ENCODE measurements at places on chromosomes 1 and 21.
A peak's percentile ranks its signal among the peaks of the same experiment; 100 is the strongest.

- DNase-seq: no peak
Measured at GRCh38 chr1:17919525-17920439, 164.6 kb downstream of the ACTL8 start.

DNA sequence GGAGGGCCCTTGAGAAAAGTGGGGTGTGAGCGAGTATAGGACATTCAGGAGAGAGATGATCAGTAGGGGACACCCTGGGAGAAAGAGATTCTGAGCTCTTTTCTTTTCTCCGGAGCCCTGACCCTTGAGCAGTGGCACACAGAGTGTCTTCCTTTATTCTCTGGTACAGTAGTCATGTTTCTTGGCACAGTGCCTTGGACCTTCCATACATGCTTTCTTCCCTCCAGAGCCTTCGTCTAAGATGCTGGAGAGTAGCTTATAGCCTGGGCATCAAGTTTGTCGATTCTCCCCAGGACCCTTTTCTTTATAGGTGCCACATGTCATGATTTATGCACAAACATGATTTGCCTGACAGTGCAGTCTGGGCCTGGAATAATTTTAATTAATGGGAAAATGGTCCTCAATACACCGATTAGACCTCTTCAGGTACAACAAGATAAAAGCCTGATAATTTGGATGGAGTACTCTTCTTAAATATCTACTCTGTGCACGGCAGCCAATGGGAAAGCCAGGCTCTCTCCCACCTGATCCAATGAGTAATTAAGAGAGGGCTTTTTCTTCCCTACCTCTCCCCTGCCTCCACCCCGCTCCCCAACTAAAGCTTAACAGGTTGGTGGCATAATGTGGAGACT, at the start of gene TBX19:
TSS of gene TBX19 (plus strand) at position 582 of the 632 bp plus-strand sequence. CDS start 214 bp downstream, outside the sequence.
- no peak for DNase-seq

GRCh38 chr1:43443197-43443946, 10.4 kb downstream of the HYI start:
- no peak for DNase-seq

GRCh38 chr1:151820940-151821339, 10.7 kb downstream of the RORC start:
- DNase-seq: no peak

DNA sequence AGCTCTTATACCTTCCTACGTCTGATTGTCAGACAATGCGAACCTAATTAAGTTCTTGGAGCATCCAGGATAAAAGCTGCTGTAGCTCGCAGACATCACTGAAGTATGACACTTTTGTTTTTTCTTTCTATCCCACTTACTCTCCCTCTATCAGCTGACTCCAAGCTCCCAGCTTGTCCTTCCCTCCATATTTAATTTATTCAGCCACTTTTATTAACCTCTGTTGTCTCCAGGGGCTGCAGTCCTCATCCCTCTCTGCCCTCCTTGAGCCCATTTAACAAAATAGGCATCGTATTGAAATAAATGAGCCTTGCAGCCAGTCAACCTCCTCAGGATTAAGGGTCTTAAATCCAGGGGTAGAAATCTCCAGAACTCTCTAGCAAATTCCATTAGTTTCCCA, 7.1 kb downstream of the KIRREL1 start:
- DNase-seq: no peak

DNA sequence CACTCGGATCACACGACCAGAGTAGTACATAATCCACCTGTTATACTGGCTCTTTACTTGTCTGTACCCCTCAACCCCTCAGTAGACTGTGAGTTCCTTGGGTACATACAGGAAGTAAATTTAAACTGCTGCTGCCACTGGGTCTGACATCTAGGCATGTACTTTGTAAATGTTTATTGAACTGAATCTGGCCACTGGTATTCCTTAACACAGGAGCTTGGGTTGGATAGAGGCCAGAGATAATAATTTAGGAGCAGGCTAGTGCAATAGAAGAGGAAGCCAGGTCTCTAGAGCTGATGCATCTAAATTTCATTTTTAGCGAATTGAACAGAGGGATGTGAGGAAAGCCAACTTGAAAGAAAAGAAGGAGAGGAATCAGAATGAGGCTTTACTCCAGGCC, 12.4 kb downstream of the TTC4 start:
- no peak for DNase-seq

DNA sequence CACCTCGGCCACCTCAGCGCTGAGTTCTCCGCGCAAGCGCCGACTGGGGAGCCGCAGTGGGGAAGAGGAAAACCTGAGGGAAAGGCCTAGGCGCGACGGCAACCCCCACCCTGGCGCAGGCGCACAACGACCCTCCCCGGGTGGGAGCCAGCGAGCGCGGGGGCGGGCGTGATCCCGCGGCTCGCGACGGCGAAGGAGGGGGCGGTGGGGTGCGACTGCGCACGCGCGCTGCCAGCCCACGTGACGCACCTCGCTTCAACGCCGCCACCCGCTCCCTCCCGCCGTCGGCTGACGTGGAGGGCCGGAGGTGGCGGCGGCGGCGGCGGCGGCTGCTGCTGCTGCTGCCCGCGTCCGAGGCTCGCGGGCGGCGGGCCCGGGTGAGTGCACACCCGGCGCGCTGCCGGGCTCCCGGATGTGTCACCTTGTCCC, at the start of the genes PIGP and TTC3:
TSS of gene PIGP (minus strand) at position 84 of the 429 bp plus-strand sequence. CDS start 556 bp downstream, outside the sequence.
TSS of gene TTC3 (plus strand) at position 267 of the 429 bp plus-strand sequence. CDS start 14,004 bp downstream, outside the sequence.
- DNase-seq: peak; percentile 96

DNA sequence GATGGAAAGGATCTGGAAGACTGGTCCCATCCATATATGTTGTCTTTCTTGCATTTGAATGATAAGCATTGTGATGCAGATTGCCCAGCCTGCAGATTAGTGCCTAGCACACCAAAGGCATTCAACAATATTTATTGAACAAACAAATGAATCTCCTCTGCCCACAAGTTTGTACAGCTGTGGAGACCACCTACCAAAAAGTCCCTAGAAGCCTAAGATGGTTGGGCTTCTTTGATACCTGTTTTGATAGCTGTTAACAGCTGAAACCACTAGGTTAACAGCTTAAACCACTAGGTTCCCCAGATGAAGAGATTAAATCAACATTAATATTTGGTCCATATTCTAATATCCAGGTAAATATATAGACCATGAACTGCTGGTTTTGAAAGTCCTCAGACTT, 9.8 kb downstream of the DUSP10 start:
- DNase-seq: no peak

- no peak for DNase-seq
Measured at GRCh38 chr1:245880754-245881403, 626.2 kb downstream of the SMYD3 start.

- no peak for DNase-seq
Measured at GRCh38 chr1:52157582-52157981, 15.7 kb downstream of the ZFYVE9 start.

DNA sequence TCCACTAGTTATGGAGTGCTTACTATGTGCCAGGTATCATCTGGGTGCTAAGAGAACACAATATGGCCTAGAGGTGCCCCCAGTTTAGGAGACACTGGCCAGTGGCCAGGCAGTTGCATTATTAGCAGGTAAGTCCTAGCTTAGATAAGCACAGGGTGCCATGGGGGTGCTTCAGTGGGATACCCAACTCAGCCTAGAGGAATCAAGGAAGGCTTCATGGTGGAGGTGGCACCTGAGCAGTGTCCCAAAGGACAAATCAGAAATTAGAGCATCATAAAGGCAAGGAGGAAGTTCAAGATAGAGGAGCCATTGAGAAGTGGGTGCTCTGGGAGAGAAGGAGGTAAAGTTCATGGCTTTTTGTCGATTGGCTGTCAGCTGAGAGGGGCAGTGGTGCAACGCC, 31.9 kb upstream of the PKP1 start:
- DNase-seq: no peak

DNA sequence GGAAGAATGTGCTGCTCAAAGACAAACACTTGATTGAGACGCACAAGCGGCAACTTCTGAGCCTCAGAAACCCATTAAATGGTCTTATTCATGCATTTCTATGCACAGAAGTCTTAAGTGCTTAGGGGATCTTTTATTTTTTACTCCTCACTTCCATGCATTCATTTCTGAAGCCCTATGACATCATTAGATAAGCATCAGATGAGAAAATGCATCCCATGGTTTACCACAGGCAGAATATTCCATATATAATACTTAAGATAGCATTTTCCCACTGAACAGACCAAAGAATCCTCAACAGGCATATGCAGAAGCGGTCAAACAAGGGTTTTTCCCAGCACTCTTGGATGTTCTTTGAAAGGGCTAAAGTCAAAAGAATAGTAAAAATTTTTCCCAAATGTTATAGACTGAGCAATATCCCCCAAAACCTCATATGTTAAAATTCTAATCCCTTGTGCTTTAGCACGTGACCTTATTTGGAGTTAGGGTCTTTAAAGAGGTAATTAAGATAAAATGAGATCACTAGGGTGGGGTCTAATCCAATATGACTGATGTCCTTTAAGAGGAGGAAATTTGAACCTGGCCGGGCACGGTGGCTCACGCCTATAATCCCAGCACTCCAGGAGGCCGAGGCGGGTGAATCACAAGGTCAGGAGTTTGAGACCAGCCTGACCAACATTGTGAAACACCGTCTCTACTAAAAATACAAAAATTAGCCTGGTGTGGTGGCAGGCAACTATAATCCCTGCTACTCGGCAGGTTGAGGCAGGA, 22.6 kb upstream of the FAM89A start:
- no peak for DNase-seq

DNA sequence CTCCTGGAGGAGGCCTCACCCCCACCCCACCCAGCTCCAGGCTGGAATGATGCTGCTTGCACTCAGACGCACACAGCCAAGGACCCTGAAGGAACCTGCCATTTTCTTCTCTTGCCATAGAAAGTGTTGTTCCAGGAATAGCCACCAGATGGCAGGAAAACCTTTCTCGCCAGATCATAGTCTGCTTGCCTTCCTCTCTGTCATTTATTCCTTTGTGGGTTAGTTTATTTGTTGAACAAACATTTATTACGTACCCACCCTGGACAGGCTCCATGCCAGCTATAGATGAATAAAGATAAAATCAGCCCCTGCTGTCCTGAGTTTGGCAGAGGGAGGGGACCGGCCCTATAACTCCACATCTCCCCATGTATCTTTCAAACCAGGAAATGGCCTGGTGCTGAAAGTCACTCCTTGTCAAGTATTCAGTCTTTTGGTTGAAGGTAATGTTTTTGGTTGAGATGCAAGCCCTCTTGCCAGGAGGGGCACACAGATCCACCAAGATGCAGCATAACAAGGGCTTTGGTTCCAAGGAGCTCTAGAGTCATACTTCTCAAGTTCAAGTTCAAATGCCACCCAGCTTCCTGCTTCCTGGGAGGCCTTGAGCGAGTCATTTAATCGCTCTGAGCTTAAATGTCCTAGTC, 7.0 kb upstream of the KCNC4 start:
- DNase-seq: peak; percentile 33

DNA sequence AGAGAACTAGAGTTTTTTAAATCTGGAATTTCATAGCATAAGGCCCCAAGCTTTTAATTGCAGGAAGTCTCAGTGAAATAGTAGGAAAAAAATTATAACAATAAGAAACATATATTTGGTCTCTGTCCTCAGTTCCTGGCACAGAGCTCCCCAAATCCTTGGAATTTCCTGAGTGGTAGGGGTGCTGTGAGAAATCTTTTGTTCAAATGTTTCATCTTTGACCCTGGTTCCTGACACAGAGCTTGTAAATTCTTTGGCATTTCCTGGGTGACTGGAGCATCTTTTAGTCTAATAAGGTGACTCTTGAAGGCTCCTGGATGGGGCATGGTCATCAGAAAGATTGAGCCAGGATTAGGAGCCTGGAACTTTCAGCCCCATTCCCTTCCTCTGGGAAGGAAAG, 225.7 kb upstream of the AJAP1 start:
- DNase-seq: no peak

DNA sequence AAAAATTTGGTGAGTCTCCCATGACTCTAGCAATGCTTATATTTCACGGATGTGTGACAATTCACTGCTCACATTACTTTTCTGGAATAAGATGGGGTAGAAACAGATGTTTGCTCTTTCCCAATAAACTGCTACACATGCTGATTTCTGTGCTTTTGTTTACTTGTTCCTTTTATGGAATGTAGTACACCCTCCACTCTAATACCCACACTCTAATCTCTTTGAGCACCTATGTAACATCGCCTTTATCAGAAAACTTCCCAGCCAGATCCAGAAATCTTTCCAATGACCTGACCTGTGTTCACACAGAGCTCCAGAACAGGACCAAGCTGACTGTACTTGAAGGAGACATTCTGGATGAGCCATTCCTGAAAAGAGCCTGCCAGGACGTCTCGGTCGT, 4.2 kb downstream of the HSD3B2 start:
- DNase-seq: no peak

DNA sequence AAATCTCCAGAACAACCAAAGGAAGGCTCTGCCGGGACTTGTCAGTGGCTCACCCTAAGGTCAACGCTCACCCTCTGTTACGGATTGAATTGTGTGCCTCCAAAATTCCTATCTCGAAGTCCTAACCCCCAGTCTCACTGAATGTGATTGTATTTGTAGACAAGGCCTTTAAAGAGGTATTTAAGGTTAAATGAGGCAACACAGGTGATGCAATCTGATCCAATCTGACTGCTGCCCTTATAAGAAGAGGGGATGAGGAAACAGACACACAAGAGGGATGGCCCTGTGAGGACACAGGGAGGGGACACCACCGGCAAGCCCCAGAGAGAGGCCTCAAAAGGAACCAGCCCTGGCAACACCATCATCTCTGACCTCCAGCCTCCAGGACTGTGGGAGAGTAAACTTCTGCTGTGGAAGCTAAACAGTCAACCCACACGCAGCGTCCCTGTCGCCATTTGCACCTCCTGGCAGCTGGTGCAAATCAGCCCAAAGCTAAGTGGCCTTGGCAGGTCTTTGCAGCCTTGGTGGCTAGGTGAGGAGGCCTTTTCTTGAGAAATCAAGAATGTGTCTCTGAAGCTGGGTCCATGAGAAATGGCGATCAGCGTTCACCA, 24.2 kb downstream of the UBASH3A start:
- DNase-seq: no peak

DNA sequence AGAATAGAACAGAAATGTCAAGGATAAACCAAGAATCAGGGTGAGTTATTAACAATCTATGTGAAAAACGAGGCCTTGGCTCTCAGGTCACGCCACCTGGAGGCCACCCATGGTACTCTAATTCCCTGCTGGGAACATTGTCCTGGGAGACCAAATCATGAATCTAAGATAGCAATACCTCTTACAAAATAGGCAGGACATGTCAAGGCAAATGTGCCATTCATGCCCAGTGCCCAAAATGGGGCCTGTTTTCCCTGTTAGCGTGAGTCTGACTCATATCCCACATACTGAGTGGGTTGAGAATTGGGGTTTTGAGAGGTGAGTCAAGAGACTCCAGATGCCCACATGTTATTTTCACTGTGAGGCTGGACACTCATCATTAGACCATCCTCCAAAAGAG, 380.8 kb downstream of the HHIPL2 start:
- DNase-seq: no peak

GRCh38 chr1:61174060-61174795, 91.9 kb downstream of the NFIA start:
- DNase-seq: no peak

GRCh38 chr21:45934085-45934484, 47.5 kb upstream of the COL6A1 start:
- DNase-seq: no peak
